Activated CD4-positive, alpha-beta T cell treated with anti-CD3 and anti-CD28 coated beads for 36 hours (primary cell): ENCODE measurements at places on chromosomes 3 and 15. TPM values are rescaled to one million over a fixed set of nuclear protein-coding genes. Genes with fewer than 3 reads are reported as not detected.

DNA sequence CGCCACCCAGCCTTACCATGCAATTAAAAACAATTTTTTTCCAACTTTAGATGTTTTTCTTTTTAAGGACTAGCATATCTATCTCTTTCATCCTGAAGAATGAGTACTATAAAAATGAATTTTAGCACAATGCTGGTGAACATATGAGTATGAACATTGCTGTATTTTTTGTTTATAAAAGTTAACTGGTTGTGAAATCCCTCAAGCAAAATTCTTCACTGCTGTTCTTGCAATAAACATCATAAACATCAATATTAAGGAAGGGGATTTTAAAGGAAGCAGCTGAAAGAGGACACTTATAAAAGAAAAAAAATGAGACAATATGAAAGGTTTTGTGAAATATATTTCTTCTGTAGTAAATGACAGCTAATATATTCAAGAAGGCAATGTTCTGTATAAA lies 3.0 kb downstream of the PLSCR4 start:
- H3K4me3 ChIP-seq: no peak overlapping the region
- no peaks in the 10 kb centered on the region for H3K36me3 ChIP-seq
- peaks cover 27% of the 10 kb centered on the region for H3K27me3 ChIP-seq
- H3K27ac ChIP-seq: no peak overlapping the region
- no peaks in the 10 kb centered on the region for H3K4me1 ChIP-seq
- no peak for DNase-seq

- peaks cover 27% of the 10 kb centered on the region for H3K27me3 ChIP-seq
- H3K4me1 ChIP-seq: peaks cover 42% of the 10 kb centered on the region
- DNase-seq: peak; percentile 95
Measured at GRCh38 chr3:105367406-105368213, 901 bp downstream of the ALCAM start.

GRCh38 chr3:119352863-119353527 lies 58.8 kb downstream of the ARHGAP31 start:
- peaks cover 34% of the 10 kb centered on the region for H3K4me1 ChIP-seq
- DNase-seq: no peak
- H3K36me3 ChIP-seq: no peaks in the 10 kb centered on the region
- peak overlapping the region; percentile 32 for H3K27ac ChIP-seq

GRCh38 chr3:129007792-129008191 lies 6.7 kb downstream of the EFCC1 start:
- H3K27ac ChIP-seq: no peak overlapping the region
- no peak overlapping the region for H3K4me3 ChIP-seq
- H3K27me3 ChIP-seq: peaks cover 10% of the 10 kb centered on the region
- no peak for DNase-seq
- H3K36me3 ChIP-seq: no peaks in the 10 kb centered on the region
- peaks cover 20% of the 10 kb centered on the region for H3K4me1 ChIP-seq

GRCh38 chr15:63194880-63195568 lies 5.6 kb downstream of the RAB8B start:
- H3K27me3 ChIP-seq: no peaks in the 10 kb centered on the region
- H3K4me1 ChIP-seq: peaks cover 84% of the 10 kb centered on the region
- no peak for DNase-seq
- H3K4me3 ChIP-seq: peak overlapping the region; percentile 99
- H3K27ac ChIP-seq: peak overlapping the region; percentile 79
- peaks cover 50% of the 10 kb centered on the region for H3K36me3 ChIP-seq

DNA sequence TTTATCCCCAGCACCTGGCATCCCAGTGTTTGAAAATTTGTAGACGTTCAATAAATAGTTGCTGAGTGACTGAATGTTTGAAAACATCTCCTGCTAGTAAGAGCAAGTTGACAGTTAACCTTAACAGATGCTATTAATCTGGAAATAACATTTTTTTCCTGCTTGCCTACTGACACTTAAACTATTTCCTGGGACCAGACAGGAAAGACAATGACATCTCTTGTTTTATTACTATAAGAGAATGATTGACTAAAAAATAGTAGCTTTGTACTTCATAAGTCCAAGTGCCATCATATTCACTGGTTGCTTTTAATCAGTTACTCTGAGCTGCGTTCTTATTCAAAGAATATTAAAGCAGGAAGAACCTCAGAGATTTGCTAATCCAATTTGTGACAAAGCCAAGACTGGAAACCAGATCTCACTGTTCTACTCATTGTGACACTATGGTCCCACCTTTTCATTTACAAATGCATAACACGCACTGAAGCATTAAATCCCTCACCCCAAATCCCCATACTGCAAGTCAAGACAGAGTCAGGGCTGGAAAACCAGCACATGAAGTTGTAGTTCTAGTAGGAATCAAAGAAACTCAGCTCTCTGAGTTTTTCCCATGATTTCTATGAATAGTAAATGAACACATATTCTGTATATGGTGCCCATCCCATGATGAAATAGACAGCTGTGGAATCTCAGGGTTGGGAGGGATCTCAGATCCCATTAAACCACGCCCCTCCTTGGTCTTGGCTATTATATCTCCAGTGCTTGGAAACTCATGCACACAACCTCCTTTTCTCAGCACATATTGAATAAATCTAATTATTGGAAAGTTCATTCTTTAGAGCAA lies 212.7 kb upstream of the P2RY1 start:
- DNase-seq: no peak
- H3K36me3 ChIP-seq: no peaks in the 10 kb centered on the region
- H3K27me3 ChIP-seq: peaks cover 8% of the 10 kb centered on the region
- H3K27ac ChIP-seq: no peak overlapping the region
- no peaks in the 10 kb centered on the region for H3K4me1 ChIP-seq

DNA sequence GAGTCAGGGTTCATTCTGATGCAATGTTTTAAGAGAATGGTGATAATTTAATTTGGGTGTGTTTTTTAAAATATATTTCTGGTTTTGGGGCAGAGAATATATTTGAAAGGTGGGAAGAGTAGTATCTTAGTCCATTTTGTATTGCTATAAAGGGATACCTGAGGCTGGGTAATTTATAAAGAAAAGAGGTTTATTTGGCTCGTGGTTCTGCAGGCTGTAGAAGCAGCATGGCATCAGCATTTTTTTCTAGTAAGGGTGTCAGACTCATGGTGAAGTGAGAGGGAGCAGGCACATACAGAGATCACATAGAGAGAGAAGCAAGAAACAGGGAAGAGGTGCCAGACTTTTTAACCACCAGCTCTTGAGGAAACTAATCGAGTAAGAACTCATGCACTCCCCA lies 152.7 kb downstream of the SHOX2 start:
- H3K4me3 ChIP-seq: no peak overlapping the region
- no peaks in the 10 kb centered on the region for H3K27me3 ChIP-seq
- no peaks in the 10 kb centered on the region for H3K36me3 ChIP-seq
- no peak for DNase-seq

- no peak overlapping the region for H3K4me3 ChIP-seq
- peaks cover 5% of the 10 kb centered on the region for H3K4me1 ChIP-seq
- DNase-seq: no peak
- no peaks in the 10 kb centered on the region for H3K27me3 ChIP-seq
- no peak overlapping the region for H3K27ac ChIP-seq
Measured at GRCh38 chr3:114789803-114790202, 357.3 kb downstream of the ZBTB20 start.

GRCh38 chr3:48478626-48479555 lies 25.1 kb downstream of the SHISA5 start:
- H3K27me3 ChIP-seq: no peaks in the 10 kb centered on the region
- H3K27ac ChIP-seq: peak overlapping the region; percentile 82
- peak; percentile 71 for DNase-seq
- H3K36me3 ChIP-seq: peaks cover 6% of the 10 kb centered on the region
- H3K4me3 ChIP-seq: peak overlapping the region; percentile 60

DNA sequence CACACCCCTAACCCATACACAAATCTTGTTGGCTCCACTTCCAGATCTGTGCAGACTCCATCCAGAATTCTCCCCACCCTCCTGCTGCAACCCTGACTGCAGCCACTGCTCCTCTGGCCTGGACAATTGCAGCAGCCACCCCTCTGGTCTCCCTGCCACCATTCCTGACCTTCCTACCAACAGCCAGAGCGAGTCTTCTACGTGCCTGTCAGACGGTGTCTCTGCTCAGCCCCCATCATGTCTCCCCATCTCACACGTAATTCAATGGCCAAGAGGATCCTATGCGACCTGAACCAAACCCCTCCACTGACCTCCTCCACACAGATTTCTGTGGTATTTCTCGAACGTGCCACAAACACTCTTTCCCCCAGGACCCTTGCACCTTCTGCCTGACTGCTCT lies 103.3 kb downstream of the TPRA1 start:
- no peak overlapping the region for H3K4me3 ChIP-seq
- H3K27me3 ChIP-seq: peaks cover 45% of the 10 kb centered on the region
- H3K4me1 ChIP-seq: peaks cover 26% of the 10 kb centered on the region
- no peaks in the 10 kb centered on the region for H3K36me3 ChIP-seq

DNA sequence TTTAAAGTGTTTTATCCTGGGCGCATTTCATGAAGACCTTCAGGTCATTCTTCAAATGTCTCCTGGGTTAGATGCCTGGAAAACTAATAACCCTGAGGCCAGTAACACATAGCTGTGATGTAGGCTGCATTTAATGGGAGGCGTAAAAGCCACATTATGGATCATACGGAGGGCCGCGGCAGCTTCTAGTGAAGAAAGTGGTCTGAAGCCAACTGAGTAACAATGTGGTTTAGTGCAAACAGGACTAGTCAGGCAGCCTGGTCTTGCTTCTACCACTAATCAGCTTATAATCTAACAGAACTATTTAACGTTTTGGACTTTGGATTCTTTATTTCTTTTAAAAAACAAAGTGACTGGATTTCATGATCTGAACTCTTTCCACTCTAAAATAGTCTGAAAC lies 54.4 kb downstream of the ADAMTSL3 start:
- H3K4me3 ChIP-seq: no peak overlapping the region
- H3K27me3 ChIP-seq: peaks cover 3% of the 10 kb centered on the region
- no peak overlapping the region for H3K27ac ChIP-seq
- no peaks in the 10 kb centered on the region for H3K4me1 ChIP-seq
- no peak for DNase-seq
- no peaks in the 10 kb centered on the region for H3K36me3 ChIP-seq

DNA sequence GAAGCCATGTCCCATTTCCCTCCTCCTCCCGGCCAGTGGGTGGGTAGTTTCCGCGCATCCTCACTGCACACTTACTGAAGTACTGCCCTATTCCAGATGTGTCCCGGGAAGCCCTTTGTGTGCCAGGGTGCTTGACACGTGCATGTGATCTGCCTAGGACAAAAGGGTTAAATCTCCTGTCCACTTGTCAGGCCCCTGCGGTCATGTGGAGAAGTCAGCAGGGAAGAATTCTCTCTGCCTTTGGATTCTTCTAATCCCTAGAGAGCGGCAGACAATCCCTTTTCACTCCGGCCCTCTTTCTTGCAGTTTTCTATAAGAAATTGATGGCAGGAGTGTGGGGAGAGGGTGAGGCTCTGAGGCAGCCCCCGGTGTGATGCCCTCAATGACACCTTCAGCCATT lies 19.8 kb downstream of the ST8SIA2 start:
- H3K27me3 ChIP-seq: peaks cover 17% of the 10 kb centered on the region
- no peaks in the 10 kb centered on the region for H3K4me1 ChIP-seq
- no peak overlapping the region for H3K27ac ChIP-seq
- no peak for DNase-seq
- no peaks in the 10 kb centered on the region for H3K36me3 ChIP-seq

- no peak for DNase-seq
- H3K36me3 ChIP-seq: peaks cover 12% of the 10 kb centered on the region
- no peaks in the 10 kb centered on the region for H3K27me3 ChIP-seq
- H3K4me3 ChIP-seq: no peak overlapping the region
- no peak overlapping the region for H3K27ac ChIP-seq
- H3K4me1 ChIP-seq: peaks cover 83% of the 10 kb centered on the region
Measured at GRCh38 chr3:16906682-16907081, 21.9 kb downstream of the PLCL2 start.

GRCh38 chr15:74396146-74396438 lies 28.6 kb upstream of the CYP11A1 start:
- H3K27ac ChIP-seq: peak overlapping the region; percentile 98
- H3K4me3 ChIP-seq: no peak overlapping the region
- H3K36me3 ChIP-seq: no peaks in the 10 kb centered on the region
- no peak for DNase-seq

DNA sequence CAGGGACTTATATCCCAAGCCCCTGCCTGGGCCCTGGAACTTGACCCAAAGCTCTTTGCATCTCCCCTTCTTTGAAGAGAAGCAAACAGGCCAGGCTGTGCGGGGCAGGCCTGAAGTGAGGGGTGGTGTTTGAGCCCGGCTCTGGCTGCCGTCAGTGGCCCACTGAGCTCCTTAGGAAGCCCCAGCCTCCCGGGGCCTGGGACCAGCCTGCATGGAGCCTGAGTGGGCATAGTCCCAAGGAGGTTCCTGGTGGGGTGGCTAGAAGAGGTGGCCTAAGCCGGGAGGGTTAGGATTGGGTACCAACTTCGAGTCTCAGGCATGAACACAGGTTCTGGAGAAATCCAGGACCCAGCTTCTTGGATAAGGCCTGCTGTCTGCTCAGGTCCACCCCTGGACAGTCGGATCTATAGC lies 6.4 kb downstream of the TMIE start:
- H3K36me3 ChIP-seq: no peaks in the 10 kb centered on the region
- H3K4me3 ChIP-seq: no peak overlapping the region
- H3K27me3 ChIP-seq: no peaks in the 10 kb centered on the region
- no peak overlapping the region for H3K27ac ChIP-seq

GRCh38 chr15:27816790-27817189 lies 282.3 kb downstream of the OCA2 start:
- H3K4me1 ChIP-seq: no peaks in the 10 kb centered on the region
- DNase-seq: no peak
- H3K27me3 ChIP-seq: peaks cover 2% of the 10 kb centered on the region
- H3K27ac ChIP-seq: no peak overlapping the region
- no peak overlapping the region for H3K4me3 ChIP-seq

- no peak overlapping the region for H3K27ac ChIP-seq
- no peaks in the 10 kb centered on the region for H3K27me3 ChIP-seq
- H3K36me3 ChIP-seq: no peaks in the 10 kb centered on the region
- H3K4me3 ChIP-seq: no peak overlapping the region
- peaks cover 2% of the 10 kb centered on the region for H3K4me1 ChIP-seq
- no peak for DNase-seq
Measured at GRCh38 chr3:27342267-27342666, 26.9 kb downstream of the NEK10 start.

DNA sequence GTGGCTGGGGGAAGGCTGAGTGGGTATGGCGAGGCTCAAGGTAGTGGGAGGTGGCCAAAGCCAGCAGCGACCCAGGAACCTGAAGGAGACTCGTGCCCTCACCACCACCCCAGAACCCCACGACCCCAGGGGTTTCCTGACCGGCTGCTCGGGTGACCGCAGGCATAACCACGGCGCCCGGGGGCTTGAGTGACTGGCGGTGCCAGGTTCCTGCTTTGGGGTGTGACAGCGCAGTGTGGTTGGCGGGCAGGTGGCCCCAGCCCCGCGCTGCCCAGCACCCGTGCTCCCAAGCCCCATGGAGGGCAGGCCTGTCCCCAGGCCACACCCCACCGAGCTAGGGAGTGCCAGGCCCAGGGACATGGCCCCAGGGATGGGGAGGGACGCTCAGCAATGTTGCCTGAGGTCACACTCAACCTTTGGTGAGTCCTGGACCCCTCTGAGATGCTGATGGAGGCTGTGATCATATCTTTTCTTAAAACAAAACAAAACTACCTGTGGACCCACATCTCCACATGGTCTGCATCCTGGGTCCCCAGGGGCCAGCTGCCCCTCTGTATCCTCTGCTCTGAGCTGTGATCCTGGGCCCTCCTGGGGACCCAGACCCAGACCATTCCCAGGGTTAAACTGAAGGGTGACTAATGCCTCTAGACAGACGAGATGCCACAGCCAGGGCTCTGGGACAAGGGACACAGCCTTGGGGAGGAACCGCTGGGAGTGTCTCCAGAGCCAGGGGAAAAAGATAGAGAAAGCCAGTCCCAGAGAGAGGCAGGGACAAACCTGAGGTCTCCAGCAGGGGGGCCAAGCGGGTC lies 13.0 kb downstream of the DNAJB8 start:
- DNase-seq: no peak
- H3K27ac ChIP-seq: no peak overlapping the region
- peaks cover 13% of the 10 kb centered on the region for H3K4me1 ChIP-seq
- no peak overlapping the region for H3K4me3 ChIP-seq

OSTN gene
- total RNA-seq: not detected

NXPE3 gene
- 12.8 TPM for total RNA-seq

GPR160 gene
- total RNA-seq: 9.4 TPM

TRMT10C gene
- total RNA-seq: 55.4 TPM
